AG08395 (cell line): ENCODE measurements at places on chromosomes 7 and 10.

DNA sequence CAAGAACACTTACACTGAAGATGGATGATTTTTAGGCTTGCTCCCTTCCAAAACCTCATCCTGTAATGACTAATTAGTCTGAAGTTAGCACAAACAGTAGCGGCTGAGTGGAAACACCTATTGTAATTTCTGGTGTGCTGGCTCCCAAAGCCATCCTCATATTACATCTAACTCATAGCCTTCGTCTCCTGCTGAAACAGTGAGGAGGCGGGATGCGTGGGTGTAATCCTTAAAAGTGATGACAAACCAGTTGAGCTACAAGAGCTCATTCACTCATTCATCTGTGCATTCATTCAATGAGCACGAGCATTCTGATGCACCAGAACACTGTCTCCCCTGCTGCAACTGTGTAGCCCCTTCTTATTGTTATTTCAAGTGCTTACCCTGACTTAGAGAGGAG, 235.3 kb downstream of the CALN1 start:
- DNase-seq: no peak

DNA sequence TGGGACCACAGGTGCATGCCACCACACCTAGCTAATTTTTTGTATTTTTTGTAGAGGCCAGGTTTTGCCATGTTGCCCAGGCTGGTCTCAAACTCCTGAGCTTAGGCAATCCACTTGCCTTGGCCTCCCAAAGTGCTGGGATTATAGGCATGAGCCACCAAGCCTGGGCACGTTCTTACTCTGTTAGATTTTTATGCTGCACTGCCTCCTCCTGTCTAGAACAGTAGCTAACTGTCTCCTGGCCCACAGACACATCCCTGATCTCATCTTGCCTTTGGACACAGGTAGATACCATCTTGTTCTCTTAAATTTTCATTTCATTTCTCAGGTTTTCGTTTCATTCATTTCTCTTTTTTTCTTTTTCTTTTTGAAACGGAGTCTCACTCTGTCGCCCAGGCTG, 41.1 kb downstream of the BLVRA start:
- no peak for DNase-seq

- DNase-seq: peak; percentile 21
Measured at GRCh38 chr10:70302292-70302691, 18.5 kb upstream of the NPFFR1 start.

DNA sequence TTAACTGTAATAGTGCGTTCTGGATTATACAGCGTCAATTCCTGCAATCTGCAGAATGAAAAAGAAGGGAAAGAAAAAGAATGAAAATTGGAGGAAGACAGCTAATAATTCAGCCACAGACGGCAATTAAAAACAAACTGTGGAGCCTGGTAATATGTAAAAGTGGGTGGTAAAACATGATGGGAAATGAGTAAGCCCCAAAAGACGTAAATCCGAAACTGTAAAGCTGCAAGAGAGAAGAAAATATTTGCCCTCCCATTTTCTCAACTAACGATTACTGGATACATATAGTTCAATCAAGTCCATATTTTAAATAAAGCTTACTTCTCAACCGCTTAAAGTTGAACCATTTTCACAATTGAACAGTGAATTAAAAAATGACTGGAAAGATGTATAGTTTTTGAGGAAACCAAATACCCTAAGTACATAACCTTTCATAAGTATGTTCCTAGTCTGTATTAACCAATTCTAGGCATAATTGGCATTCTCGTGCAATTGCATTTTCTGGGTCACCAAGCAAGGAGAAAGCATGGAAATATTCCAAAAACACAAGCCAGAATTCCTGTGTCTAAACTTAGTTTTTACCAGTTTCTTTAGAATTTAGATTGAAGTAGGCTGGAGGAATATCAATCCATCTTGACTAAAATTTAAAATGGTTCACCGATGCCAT, 44.8 kb downstream of the MALSU1 start:
- no peak for DNase-seq

DNA sequence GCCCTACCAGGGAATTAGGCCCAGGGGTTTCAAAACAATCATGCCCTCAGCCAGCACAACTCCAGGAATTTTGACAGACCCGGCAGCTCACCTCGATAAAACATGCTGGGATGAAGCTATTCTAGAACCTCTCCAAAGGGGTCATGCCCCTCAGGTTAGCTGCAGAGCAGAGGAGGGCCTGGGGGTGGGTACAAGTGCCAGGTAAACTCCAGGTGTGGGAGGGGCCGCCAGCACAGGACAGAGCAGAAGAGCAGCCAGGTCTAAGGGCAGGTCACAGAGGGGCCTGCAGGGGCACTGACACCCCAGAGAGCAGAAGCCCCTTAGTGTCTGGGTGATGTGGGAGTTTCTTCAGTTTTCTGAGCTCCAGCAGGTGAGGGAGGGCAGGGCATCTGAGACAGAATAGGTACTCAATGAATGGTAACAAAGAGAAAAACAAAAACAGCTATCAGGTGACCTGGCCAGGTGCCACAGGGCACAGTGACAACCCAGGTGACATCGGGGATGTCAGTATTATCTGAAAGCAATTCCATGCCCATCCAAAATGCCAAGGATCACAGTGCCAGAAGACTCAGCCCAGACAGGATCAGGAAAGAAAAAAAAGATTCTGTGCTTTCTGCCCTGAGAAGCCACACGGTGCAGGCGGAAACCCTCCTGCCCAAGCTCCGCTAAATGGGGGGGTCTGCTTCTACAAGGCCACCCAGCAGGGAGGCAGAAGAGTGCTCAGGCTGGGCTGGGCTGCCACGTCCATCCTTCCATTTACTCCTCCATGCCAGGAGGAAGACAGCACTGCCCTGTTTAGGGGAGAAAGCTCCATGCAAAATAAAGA, 104.5 kb downstream of the TNS3 start:
- no peak for DNase-seq

GRCh38 chr7:26398756-26399509, 107.3 kb downstream of the SNX10 start:
- peak; percentile 50 for DNase-seq

DNA sequence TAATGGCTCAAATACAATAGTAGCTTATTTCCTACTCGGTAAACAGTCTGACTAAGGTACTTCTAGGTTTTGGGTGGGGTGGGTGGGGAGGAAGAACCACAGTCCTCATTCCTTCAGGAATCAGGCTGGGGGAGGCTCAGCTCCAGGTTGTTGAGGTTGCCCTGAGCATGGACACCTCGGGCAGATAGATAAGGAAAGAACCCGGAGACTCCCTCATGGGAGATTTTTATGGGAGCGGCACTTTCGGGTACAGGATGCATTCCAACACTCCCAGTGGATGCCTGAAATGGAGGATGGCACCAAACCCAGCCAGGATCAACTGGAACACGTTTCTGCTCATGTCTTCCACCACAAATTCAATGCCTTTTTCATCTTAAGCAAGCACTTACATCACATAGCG, 5.5 kb upstream of the GSDME start:
- DNase-seq: no peak

DNA sequence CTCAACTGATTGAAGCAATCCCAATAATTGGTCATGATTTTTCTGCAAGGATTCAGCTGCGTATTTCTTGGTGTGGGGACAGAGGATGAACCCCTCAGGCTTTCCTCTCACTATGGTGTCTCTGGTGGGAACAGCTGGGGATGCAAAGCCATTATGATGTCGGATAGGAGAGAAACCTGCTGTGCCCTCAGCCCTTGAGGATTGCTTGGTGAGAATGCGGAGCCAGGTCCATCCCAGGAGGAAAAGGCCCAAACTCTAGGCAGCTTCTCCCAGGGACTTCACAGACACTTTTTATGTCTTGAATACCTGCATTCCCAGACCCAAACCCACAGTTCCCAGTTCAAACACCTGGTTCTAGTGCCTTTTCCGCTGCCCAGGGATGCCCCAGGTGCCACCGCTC, 302.0 kb downstream of the WDR37 start:
- no peak for DNase-seq

DNA sequence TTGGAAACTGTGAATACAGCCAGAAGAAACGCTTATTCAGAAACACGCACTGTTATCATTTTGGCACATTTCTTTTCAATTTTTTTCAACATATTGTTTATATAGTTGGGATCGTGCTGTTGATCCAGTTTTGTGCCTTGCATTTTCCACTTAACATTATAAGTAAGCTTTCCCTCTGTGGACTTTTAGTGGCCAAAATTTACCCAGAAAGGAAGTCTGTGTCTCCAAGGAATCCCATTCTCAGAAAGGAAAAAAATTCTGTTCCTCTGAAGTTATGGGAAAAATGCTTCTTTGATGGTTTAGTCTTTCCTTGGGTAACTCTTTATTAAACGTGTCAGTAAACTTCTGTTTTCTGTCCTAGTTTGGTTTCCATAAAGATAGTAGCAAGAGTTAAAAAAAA, 280.0 kb downstream of the REEP3 start:
- DNase-seq: no peak

DNA sequence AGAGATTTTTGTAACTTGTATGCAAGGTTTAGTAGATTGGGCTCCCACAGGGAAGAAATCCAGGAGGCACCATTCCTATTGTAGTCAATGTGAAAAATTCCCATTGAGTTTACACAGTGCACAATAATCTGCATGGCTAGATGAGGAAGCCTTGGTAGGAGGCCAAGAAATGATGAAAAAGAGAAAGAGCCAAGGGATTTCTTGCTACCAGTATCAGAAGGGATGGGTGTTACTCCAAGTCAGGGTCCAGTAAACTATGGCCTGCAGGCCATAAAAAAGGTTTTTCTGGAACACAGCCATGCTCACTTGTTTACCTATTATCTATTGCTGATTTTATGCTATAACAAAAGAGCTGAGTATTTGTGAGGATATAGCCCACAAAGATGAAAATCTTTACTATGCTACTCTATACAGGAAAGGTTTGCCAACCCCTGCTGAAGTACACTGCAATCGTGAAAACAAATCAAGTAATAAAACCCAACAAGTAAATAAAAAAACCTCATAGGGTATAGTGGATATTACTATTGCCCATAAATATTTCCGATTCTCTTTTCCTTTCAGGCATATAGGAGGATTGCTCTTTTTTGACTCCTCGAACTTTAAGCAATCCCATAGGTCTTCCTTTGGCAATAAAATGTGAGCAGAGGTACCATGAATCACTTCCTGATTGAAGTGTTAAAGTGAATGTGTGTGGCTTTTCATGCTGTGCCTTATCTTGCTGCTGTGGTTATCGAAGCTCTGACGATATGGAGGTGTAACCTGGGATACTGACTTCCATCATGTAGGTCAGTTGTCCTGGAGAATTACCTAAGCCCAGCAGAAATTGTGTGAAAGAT, 256.3 kb upstream of the MAGI2 start:
- no peak for DNase-seq

DNA sequence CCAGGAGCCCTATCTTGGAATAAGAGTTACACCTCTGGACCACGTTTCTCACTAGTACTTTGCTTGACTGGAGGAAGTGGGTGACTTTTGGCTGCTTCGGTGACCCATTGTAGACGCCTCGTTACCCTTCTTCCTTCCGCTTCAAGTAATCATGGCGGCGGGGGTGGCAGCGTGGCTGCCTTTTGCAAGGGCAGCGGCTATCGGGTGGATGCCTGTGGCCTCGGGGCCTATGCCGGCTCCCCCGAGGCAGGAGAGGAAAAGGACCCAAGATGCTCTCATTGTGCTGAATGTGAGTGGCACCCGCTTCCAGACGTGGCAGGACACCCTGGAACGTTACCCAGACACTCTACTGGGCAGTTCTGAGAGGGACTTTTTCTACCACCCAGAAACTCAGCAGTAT, 1.5 kb downstream of the KCND2 start:
- DNase-seq: no peak
